AG10803 (cell line): ENCODE measurements at places on chromosomes 12 and 14.

GRCh38 chr12:9961106-9961505 is 10.1 kb upstream of the CLEC12A start:
- DNase-seq: no peak

GRCh38 chr12:13163868-13164635 is 32.5 kb upstream of the EMP1 start:
- DNase-seq: peak; percentile 39

GRCh38 chr12:120851444-120851843 is 52.7 kb downstream of the SPPL3 start:
- no peak for DNase-seq

GRCh38 chr12:103858953-103859601 is 18.0 kb upstream of the NT5DC3 start:
- peak; percentile 96 for DNase-seq

DNA sequence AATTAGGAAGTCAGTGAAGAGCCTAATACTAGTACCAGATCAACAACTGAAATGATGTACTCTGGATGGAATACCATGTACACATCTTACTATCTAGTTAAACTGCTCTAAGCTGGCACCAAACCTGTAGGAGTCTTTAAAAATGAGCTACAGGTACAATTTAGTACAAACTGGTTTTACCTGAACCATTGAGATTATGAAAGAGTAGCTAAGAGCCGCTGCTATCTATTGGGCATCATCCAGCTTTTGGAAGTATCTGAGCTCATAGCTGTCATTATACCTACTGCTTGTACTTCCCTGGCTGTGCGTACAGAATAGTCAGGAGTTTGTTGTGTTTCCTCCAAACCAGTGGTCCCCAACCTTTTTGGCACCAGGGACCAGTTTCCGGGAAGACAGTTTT is 12.4 kb downstream of the TBC1D30 start:
- DNase-seq: no peak

DNA sequence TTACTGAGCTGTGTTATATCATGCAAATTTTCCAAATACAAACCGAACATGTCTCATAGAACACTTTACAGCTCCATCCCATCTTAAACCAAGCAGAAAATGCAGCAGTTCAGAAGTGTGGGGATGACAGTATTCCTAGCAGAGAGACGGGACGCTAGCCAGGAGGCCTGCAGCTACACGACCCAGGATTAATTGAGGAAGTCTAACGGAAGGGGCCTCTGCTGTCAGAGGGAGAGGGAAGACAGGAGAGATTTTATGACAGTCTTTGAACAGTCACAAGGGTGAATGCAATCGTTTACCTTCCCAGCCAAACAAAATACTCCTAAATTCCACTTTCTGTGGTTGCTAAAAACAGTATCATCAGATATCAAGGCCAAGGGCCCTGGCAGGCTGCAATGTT is 261.9 kb downstream of the TMEM132D start:
- DNase-seq: no peak

DNA sequence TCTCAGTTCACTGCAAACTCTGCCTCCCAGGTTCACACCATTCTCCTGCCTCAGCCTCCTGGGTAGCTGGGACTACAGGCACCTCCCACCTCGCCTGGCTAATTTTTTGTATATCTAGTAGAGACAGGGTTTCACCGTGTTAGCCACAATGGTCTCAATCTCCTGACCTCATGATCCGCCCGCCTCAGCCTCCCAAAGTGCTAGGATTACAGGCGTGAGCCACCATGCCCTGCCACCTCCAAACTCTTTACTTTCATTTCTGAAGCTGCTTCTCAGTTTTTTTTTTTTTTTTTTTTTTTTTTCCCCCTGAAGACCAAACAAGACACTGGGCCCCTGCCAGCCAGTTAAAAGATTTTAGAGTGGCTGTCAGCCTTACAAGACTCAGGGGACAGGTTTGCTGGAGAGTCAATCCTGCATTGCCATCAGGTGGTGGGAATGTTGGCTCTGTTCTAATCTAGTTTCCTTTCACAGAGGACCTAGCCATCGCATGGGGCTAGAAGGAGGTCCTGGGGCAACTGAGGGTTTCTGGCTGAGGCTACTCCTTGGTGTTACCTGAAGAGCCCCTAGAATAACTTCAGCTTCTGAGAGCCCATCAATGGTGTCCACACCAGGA is 37.4 kb upstream of the HIGD1C start:
- DNase-seq: no peak

DNA sequence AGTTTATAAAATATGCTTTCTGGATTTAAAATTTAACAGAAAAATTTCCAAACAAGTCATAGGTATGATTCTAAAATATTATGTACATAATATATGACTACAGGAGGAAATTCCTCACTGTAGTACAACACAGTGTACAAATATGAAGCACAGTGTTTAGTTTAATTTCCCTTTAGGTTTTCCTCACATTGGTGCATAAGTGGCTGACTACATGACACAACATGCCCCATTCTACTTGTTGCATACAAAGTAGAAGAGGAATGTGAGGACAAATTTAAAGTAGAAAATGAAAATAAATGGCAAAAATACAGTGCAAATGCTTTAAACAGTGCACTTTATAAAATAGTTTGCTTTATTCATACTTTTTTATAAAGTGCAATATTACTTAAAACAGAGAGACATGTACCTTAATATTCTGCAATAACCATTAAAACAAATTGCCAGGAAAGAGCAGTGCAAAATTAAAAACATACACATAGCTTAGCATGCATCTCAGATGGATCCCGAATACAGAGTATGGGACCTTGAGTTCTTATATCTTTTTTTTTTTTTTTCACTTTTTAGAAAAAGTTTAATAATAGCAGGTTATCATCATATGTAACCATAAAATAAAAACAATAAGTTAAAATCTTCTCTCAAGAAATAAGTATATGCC is 54.8 kb upstream of the TTC7B start:
- DNase-seq: no peak

DNA sequence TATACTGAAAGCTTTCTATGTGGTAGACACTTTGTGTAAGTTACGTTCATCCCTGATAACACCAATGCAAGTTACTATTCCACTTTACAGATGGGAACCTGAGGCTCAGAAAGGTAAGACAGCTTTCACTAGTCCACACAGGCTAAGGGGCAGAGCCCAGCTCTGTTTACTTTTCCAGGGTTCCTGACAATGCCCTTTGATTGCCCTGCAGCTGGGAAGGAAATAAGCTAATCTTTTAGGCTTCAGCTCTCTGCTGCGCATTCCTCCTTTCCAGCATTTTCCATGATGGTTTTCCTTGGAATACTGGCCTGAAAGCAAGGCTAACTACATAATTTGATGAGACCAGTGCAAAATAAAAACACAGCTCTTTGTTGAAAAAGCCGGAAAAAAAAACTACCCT is 185.7 kb upstream of the BTG1 start:
- no peak for DNase-seq

- DNase-seq: no peak
Observed at GRCh38 chr12:39003541-39004155, 98.3 kb upstream of the CPNE8 start.

DNA sequence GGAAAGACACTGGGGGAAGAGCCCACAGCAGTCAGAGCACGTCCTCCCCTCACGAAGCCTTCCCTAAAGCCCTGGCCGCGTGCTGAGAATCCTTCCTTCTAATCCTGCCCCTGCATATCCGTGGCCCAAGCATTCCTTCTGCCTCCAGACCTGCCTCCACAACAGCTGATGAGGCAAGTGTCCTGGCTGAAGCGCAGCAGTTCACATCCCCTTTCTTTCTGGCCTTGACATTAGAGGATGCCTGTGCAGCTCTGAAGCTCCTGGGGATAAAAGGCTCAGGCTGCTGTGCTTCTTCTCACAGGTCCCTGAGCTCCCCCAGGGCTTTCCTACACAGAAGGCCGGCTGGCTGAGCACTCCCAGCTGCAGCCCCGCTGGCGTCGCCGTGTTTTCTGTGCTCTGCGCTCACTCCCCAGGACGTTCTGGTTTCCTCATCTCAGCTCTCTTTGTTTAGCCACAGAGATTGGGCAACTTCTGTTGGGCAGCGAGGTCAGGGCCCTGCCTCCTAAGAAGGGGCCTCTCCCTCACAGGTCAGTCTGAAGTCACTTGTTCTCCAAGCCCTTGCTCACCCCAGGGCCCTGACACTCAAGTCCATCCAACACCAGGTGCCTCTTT is 45.8 kb downstream of the NINJ2 start:
- DNase-seq: peak; percentile 12

DNA sequence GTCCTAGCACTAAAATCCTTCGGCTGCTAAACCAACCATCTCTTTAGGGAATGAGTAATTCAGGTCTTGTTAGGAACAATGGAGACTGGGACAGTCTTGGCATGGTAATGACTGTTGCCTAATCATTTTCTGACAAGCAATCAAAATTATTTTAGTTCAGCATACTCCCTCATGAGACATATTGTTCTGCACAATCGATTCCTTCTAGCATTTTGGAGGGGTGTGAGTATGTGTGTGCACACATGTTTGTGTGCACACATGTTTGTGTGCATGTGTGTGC is 2.1 kb upstream of the KRT1 start:
- no peak for DNase-seq

DNA sequence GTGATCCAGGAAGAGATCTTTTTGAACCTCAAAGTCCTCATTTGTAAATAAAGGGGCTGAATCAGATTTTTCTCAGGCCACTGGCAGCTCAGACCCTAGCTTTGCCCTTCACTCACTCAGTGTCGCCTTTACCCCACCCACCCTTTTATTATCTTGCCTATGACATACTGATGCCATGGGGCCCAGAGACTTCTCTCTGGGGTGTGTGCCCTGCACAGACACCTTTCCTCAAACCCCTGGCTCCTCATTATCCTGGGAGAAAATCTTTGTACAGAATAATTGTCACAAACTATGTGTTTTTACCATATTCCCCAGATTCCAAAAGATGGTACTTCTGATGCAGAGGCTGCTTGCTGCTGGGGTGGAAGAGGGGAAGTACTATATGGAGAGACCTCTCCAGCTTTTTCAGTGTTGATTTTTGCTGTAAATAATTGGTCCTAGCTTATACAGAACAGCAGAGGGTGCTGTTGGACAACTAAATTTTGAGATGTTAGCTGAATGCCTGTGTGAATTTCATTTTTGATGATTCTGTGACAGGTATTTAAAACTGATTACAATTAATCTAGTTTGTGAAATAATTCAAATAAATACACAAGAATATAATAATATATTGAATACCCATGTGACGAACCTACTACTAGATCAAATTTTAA is 53.9 kb upstream of the DCD start:
- peak; percentile 52 for DNase-seq

- DNase-seq: peak; percentile 45
Observed at GRCh38 chr12:78402366-78403134, 462.0 kb upstream of the SYT1 start.

DNA sequence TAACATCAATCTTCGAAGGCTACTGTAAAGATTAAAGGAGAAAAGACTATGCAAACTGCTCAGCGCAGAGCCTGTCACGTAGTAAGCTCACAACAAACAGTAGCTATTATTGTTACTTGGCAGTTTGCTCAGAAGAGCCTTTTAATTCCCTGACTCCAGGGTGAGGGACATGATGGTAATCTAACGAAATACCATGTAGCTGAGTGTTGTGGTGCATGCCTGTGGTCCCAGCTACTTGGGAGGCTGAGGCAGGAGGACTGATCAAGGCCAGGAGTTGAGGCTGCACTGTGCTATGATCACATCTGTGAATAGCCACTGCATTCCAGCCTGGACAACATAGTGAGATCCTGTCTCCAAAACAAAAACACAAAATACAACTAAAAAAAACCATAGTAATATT is 22.8 kb downstream of the HEBP1 start:
- DNase-seq: no peak

DNA sequence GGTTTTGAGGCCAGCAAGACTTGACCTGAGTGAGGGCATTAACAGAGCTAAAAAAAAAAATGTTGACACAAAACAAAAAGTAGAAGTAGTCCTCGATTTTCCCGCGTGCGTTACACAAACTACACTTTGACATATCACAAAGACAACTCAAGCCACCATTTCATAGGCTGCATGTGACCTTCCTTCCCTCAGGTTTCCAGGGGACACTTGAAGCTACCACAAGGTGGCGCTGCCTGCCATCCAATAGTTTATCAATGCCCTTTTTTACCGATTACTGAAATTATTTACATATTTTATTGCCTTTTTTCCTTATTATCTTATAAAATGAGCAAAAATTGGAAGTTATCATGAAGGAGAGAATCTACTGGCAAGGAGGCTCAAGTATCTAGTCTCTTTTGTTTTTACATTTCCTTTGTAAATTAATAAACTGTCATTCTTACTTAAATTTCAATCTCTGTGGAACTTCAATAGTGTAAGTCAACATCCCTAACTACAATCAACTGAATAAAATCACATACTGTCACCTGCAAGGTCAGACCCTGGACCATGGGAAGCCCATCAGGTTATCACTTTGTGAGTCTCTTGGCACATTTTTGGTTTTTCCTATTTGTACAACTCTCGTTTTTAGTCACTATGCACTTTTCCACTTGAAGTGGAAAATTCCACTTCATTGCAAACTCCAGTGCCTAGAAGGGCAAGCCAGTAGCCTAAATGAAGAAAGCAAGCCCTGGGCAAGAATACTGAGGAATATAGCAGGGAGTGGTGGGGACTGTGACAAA is 84.6 kb upstream of the CPSF6 start:
- peak; percentile 52 for DNase-seq

- no peak for DNase-seq
Observed at GRCh38 chr14:30240018-30240417, 312.4 kb upstream of the PRKD1 start.

- DNase-seq: no peak
Observed at GRCh38 chr12:125734137-125734536, 668.9 kb downstream of the AACS start.

DNA sequence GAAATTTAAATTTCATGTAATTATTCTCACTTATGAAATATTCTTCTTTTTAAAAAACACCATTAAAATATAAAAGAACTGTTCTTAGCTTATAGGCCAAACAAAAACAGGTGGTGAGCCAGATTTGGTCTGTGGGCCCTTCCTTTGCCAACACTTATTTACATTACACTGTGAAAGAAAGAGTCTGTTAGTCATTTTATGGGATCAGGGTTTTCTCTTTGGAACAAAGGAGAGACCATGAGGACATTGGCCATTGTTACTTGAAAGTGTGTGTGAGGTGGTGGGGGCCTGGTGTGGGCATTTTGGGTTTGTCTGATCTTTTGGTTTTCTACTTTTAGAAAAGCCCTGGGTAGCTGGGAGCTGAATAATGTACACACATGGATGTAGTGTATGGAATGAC is 62.7 kb downstream of the TTC6 start:
- DNase-seq: no peak

- no peak for DNase-seq
Observed at GRCh38 chr14:59435101-59435500, 30.1 kb downstream of the GPR135 start.

DNA sequence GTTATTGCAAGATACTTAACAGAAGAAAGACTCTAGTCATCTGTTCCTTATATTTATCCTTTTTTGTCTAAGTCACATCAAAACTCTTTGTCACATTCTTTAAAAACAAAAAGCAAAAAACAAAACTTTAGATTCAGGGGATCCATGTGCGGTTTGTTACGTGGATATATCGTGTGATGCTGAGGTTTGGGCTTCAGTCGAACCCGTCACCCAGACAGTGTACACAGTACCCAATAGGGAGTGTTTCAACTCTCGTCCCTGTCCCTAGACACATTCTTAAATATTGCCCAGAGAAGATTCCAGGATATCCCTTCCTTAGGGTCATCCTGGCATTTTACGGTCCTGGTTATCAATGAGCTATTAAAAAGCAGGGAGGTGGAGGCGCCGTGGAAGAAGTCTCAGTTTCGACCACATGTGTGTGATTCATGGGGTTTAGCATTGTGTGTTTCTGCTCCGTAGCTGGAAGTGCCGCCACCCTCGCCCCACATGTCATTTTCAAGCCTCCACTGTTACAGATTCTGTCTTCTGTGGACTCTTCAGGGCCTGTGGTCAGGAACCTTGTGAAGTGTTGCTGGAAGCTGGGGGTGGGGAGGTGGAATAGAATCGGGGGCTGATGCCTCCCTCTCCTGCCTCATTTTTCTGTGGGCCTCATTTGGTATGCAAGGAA is 19.9 kb downstream of the CCND2 start:
- no peak for DNase-seq
